Activated CD8-positive, alpha-beta memory T cell treated with anti-CD3 and anti-CD28 coated beads for 4 hours (primary cell): ENCODE measurements at places on chromosomes 5 and 9.

DNA sequence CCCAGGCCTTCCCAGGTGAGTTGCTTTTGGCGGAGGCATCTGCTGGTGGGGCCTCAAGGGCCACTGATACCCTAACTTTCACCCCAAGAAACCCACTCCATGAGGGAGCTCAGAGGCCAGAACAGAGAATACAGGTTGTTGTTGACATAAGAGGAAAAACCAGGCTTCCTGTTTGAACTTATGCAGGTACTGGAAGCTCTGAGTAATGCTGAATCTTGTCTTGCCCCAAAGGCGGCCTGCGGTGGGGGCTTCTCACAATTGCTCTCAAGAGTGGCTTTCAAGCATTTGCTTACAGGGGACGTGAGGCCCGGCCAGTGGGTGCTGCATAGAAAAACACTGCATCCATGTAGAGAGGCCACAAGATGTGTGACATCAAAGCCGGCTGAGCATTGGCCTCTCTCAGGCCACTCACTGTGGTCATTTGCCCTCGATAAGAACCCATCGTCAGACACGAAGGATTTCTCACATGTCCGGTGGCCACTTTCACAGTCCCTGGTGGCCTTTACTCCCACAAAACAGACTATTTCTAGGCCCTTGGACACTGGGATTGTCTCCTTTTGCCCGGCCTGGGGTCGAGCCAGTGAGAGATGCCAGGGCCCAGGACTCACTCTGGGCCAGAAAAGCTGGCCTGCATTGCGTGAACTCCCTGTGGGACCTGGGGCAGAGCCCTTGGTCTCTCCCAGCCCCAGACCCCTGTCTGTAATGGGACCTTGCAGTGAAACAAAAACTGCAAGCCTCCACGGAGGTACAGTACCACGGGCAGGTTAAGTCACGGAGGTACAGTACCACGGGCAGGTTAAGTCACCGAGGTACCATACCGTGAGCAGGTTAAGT lies 34.5 kb upstream of the TCF7 start:
- peak; percentile 61 for DNase-seq

DNA sequence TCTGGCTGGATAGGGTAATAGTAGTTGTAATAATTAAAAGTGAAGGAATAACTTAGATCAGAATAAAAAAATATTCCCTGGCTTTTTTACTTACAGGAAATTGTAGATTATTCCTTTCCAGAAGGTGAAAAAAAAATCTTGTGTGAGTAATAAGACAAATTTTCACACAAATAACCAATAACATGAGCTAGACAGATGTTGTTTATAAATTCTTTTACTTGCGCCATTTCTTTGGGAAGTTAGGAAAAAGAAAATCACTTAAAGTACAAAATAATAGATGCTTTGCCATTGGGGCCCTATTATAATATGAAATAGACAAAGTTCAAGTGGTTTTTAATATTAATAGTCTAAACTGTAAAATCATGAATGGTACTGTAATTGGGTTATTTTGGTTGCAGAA lies 204.1 kb downstream of the ARRDC3 start:
- DNase-seq: no peak

DNA sequence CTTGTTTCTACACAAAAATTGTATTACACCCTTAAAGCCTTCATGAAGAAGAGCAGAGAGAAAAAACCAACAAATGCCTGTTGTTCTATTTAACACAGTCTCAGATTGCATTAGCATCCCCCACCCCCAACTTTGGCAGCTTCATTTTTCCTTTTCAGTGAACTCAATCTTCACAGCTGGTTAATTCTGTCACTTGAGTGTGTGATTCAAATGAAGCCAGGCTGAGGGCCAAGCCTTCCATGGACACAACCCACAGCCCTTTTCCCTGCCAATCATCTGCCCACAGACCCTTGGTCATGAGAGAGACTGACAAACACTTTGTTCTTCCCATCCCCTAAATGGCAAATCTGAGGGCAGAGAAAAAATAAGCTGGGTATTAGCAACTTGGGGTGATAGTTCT lies 217.5 kb upstream of the NMUR2 start:
- DNase-seq: no peak

DNA sequence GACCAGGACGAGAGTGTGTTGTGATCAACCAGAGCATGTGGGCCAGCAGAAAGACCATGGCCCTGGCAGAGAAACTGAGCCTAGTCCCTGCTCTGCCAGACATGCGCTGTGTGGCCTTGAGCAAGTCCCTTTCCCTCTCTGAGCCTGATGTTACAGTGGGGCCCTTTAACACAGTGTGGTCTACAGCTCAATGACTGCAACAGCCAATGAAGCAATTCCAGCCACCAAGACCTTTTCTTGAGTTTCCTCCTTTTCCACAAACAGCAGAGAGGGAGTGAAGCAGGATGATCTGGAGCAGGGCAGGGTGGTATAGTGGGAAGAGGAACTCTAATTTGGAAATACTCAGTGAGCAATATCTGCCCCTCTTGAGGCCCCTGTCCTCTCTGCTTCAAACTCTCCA lies 25.8 kb upstream of the ARSI start:
- no peak for DNase-seq

GRCh38 chr9:77805810-77806209 lies 157.7 kb upstream of the GNA14 start:
- no peak for DNase-seq

- DNase-seq: no peak
These were observed 107.4 kb downstream of the ZNF462 start for GRCh38 chr9:106970219-106970975.

DNA sequence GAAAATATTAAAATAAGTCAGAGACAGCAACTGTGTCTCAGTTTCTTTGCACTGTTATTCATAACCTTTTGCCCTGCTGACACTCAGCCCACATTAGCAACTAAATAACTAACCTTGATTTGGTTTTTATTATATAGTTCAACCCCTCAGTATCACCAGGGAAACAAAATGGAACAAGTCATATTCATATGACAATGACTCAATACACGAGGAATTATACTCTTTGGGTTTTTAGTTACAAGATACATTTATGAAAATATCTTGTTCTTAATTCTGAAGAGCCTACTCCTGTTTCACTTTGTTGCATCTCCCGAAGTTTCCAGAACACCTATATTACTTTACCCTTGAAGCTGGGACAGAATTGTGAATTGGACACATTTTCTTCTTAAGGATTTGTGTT lies 845.4 kb downstream of the EFNA5 start:
- no peak for DNase-seq

- no peak for DNase-seq
These were observed 87.4 kb upstream of the CD180 start for GRCh38 chr5:67283988-67284487.

DNA sequence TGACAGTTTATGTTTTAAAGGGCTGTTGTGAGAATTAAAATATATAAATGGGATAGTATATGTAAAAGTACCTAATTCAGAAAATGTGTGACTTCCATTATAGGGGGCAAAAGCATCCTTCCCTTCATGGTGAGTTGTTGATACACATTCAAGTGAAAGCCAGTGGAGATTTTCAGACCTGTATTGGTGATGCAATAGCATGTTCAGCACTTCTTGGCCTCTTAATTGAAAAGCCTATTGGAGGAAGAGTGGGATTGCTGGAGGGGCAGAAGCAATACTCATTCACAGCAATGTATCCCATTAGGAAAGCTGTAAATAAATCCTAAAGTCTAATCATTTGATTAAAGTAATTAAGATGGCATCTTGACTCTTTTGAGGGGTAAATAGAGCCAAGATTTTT lies 17.4 kb downstream of the TRIM32 start:
- DNase-seq: no peak

- no peak for DNase-seq
These were observed 50.7 kb upstream of the SLC25A51 start for GRCh38 chr9:37954581-37954981.

- DNase-seq: no peak
These were observed 122.5 kb downstream of the RFX3 start for GRCh38 chr9:3403315-3403714.

DNA sequence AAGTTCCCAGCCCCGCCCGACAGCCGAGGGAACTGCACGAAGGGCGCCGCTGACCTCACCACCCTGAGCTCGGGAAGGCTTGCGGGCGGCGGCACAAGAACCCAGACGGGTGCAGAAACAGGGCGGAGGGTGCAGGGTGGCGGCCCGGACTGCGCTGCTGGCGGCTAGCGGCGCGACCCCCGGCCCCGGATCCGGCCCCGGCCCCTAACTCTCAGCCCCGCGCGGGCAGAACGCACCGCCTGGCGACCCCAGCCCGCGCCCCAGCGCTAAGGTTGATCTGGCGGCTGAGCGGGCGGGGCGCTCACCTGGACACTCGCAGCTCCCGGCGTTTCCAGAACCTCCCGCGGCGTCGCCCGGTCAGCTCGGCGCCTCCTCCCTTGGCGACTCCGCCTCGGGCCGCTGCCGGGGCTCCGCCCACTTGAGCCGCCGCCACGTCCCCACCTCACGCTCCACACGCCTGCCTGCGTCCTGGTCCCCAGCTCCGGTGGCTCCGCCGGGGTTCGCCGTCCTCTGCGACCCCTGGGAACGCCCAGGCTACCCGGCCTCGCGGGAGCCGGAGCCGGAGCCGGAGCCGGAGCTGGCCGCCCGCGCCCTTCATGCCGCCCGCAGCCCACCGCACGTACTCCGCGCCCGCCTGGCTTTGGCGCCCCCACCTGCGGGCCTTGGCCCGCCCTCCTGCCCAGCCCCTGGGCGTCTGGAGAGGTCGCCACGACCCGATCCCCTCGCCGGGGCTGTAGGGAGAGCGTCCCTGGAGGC lies at the start of gene P4HA2:
Gene P4HA2, minus strand, starts transcription at position 369 of the 756 bp plus-strand sequence. CDS start 9,227 bp downstream, outside the sequence.
- DNase-seq: no peak

- DNase-seq: no peak
These were observed 8.8 kb upstream of the C5orf15 start for GRCh38 chr5:133977161-133977787.

- DNase-seq: peak; percentile 23
These were observed 36.4 kb downstream of the GLT6D1 start for GRCh38 chr9:135602789-135603481.

- DNase-seq: no peak
These were observed 221.3 kb downstream of the TRIM36 start for GRCh38 chr5:114948363-114948762.

DNA sequence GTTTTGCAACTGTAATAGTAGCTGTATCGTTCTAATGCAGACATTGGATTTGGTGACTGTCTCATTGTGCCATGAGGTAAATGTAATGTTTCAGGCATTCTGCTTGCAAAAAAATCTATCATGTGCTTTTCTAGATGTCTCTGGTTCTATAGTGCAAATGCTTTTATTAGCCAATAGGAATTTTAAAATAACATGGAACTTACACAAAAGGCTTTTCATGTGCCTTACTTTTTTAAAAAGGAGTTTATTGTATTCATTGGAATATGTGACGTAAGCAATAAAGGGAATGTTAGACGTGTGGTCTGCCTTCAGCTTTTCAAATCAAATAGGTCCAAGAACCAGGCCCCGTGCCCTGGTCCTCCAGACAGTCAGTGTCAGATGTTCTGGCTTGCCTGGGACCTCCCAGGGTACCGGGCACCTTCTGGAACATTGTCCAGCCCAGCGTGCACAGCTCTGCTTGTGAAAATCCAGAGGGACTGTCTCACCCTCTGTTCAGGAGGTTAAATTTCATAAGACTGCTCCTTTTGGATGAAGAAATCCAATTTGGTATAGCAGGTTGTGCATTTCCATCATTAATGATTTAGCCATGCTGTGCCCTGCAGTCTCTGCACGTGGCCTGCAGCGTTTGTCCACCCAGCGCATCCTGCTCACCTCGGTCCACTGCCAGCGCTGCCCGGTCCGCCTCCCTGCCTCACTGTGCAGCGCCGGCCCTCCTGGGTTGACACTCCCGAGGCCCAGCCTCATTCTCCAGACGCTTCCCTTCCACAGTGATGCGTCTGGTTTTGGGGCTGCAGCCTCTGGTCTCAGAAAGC lies 6.6 kb upstream of the AHRR start:
- no peak for DNase-seq
